Activated CD8-positive, alpha-beta T cell treated with anti-CD3 and anti-CD28 coated beads, Interleukin-2, amount 10 ng/mL, durations not matched to agents 7 days and 5 days (primary cell): ENCODE measurements at places on chromosomes 5 and 9.

DNA sequence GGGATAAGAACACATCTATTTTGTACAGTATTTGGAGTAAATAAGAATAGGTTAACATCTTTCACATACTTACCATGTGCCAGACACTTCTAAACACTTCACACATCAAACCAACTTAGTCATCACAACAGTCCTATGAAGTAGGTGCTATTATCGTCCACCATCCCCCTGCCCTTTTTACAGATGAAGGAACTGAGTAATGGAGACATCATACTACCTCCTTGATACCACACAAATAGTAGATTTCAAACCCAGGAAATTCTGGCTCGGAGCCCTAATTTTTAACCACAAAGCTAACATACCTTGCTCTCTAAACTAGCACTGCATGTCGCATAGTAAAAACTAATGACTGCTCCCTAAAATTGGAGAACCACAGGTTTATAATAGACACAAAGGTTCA lies 4.2 kb upstream of the ZNF366 start:
- H3K27ac ChIP-seq = no peak overlapping the region
- H3K4me3 ChIP-seq = no peak overlapping the region
- no peaks in the 10 kb centered on the region for H3K4me1 ChIP-seq
- peaks cover 8% of the 10 kb centered on the region for H3K27me3 ChIP-seq

DNA sequence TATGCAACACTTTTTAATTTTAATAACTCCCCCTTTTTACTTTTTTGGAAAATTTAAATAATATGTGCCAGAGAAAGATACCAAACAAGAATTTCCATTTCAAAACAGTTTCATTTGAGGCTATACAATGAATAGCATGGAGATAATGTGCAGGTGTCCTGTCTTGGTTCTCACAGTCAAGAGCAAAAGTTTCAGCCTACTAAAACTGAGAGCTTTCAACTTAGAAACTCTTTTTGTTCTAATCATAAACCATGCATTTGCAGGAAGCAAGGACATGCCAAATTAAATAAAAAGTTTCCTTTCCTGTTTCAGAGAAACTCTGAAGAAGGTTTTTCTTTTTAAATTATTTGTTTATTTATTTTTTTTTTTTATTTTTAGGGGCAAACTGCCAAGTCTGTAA lies 1165.6 kb upstream of the SEMA6A start:
- H3K36me3 ChIP-seq = no peaks in the 10 kb centered on the region
- H3K27me3 ChIP-seq = no peaks in the 10 kb centered on the region
- no peak for DNase-seq
- H3K4me3 ChIP-seq = no peak overlapping the region

- no peaks in the 10 kb centered on the region for H3K4me1 ChIP-seq
- DNase-seq = no peak
- no peaks in the 10 kb centered on the region for H3K36me3 ChIP-seq
- H3K4me3 ChIP-seq = no peak overlapping the region
Measured at GRCh38 chr5:84274585-84275468, 109.9 kb downstream of the EDIL3 start.

DNA sequence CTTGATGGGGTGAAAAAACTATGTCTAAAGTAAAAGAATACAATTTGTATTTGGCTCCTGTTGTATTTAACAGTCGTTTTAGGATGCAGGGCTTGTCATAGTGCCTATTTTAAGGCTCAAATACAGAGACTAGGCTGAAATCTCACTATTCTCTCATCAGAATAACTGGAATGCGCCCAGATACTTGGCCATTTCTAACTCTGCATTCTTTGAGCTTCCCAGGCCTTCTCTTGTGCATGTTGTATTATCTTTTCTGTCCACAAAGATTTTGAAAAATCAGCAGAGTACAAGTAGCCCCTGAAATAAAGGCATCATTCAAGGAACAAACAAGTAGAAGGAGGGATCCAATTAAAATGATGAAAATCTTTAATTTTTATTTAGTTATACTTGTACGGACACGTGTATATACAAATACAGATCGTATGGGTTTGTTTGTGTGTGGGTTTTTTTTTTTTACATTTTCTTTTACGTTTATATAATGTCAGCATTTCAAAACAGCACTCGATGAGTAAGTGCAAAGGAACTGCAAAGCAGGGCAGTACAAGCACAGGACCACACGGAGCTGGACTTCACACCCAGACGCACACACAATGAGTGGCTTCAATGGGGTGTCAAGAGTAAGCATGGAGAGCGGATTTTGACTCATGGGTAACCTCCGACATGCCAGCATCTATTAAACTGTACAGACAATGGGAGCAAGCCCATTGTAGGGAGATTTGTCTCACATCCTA lies 294.0 kb downstream of the EFNA5 start:
- H3K36me3 ChIP-seq = no peaks in the 10 kb centered on the region
- no peak for DNase-seq
- no peaks in the 10 kb centered on the region for H3K4me1 ChIP-seq
- H3K4me3 ChIP-seq = no peak overlapping the region

DNA sequence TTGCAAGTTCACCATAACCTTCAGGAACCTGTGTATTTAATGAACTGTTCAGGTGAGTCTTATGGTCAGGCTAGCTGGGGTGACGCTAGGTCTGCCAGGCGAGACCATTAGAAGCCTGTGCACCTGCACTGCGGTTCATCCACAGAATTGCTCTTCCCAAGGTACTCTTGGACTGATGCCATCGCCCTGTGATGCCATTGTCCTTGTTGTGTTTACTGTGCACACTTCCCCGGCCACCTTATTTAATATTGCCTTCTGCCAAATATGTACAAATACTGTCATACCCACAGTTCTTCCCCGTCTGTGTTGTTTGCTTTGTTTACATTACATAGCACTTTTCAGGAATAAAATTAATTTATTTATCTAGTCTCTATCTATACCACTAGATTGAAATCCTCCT lies 66.3 kb downstream of the RCL1 start:
- H3K27me3 ChIP-seq = no peaks in the 10 kb centered on the region
- peaks cover 39% of the 10 kb centered on the region for H3K36me3 ChIP-seq
- H3K4me3 ChIP-seq = no peak overlapping the region
- no peak overlapping the region for H3K27ac ChIP-seq

DNA sequence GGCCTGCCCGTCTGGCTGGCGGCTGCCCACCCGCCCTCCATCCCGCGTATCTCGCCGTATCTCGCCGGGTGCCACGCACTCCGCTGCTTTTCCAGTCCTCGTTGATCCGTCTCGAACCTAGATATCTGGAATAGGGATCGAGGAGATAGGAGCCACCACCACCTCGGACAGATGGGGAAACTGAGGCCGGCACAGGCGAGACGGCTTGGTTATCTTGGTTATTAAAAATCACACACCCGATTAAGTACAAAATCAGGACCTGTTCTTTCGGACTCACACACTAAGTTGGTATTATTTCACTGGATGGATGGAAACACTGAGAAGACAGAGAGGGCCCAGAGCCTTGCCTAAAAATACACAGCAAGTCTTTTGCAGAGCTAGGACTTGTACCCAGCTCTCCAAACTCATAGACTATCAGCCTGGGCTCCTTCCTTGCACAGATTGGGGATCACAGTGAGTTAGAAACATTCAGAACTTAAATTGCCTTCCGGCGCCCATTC lies 678 bp downstream of the SLC26A2 start:
- peaks cover 5% of the 10 kb centered on the region for H3K36me3 ChIP-seq
- H3K4me1 ChIP-seq = peaks cover 35% of the 10 kb centered on the region
- DNase-seq = no peak
- no peaks in the 10 kb centered on the region for H3K27me3 ChIP-seq
- peak overlapping the region; percentile 36 for H3K27ac ChIP-seq

GRCh38 chr5:146185161-146185560 lies 2.7 kb upstream of the LARS1 start:
- peaks cover 26% of the 10 kb centered on the region for H3K4me1 ChIP-seq
- DNase-seq = no peak
- no peak overlapping the region for H3K4me3 ChIP-seq
- H3K27ac ChIP-seq = no peak overlapping the region

- peaks cover 11% of the 10 kb centered on the region for H3K36me3 ChIP-seq
- H3K27ac ChIP-seq = no peak overlapping the region
- no peak overlapping the region for H3K4me3 ChIP-seq
- H3K27me3 ChIP-seq = no peaks in the 10 kb centered on the region
- DNase-seq = no peak
- peaks cover 45% of the 10 kb centered on the region for H3K4me1 ChIP-seq
Measured at GRCh38 chr5:132751444-132751843, 4.2 kb downstream of the CCNI2 start.

DNA sequence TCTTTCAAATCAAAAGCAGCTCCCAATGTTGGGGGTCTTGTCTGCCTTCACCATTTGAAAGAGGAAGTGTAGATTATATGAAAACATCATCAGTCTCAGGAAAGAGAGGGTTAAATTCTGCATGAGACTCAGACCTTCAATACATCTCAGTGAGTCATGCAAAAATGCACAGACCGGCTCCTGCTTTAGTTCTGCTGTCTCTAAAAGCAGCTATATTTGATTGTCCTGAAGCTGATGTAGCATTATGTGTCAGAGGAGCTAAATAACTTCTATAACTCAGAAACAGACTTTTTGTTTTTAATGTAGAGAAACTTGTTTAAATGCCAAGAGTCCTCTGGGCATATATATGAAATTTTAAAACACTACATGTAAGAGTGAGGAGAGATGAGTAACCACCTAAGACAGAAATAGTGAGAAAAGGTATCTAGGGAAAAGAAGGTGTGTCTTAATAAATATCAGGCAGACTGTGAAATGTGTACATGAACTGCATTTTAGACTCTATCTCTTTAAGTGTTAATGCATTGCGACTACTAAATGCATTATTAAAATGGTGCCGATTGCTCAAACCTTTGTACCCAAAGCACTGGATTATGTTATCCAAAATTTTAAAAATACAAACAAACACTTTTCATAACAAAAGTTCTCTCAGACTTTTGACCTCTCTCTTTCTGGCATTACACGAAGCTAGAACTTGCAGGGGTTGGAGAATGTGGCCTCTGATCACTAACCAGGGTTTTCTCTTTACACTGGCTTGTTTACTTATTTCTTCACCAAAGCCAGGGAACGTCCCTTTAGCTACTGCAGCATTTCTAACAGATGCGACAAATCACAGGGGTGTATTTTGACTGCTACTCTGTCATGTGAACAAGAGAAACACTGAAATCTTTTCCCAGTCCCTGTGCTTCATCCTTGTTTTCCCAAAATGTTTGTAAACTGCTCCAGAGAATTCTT lies 302.3 kb downstream of the ARL15 start:
- H3K36me3 ChIP-seq = peaks cover under 1% of the 10 kb centered on the region
- no peak overlapping the region for H3K4me3 ChIP-seq
- no peaks in the 10 kb centered on the region for H3K27me3 ChIP-seq

DNA sequence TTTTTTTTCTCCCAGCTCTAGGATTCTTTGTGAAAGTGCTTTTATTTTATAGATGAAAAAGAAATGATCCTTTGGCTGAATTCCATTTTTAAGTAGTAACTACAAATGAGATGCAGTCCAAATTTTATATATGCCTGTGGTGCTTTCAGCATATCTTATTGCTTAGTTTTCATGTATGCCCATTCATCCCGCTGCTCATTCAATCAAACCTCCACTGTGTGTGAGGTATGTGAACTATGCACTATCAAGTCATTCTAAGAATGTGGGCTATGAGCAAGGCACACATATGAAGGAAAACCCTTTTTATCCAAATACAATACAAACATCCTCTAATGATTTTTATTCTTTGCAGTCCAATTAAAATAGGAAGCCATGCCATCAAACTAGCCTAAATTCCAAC lies 1069.1 kb upstream of the DMAC1 start:
- no peak for DNase-seq
- H3K4me1 ChIP-seq = no peaks in the 10 kb centered on the region
- no peaks in the 10 kb centered on the region for H3K36me3 ChIP-seq
- H3K4me3 ChIP-seq = no peak overlapping the region
